H7 (cell line): ENCODE measurements at places on chromosomes 6 and 20. TPM values are rescaled to one million over a fixed set of nuclear protein-coding genes. Genes with fewer than 3 reads are reported as not detected.

GRCh38 chr6:13418844-13419243, 68.6 kb downstream of the GFOD1 start:
- no peak for DNase-seq

DNA sequence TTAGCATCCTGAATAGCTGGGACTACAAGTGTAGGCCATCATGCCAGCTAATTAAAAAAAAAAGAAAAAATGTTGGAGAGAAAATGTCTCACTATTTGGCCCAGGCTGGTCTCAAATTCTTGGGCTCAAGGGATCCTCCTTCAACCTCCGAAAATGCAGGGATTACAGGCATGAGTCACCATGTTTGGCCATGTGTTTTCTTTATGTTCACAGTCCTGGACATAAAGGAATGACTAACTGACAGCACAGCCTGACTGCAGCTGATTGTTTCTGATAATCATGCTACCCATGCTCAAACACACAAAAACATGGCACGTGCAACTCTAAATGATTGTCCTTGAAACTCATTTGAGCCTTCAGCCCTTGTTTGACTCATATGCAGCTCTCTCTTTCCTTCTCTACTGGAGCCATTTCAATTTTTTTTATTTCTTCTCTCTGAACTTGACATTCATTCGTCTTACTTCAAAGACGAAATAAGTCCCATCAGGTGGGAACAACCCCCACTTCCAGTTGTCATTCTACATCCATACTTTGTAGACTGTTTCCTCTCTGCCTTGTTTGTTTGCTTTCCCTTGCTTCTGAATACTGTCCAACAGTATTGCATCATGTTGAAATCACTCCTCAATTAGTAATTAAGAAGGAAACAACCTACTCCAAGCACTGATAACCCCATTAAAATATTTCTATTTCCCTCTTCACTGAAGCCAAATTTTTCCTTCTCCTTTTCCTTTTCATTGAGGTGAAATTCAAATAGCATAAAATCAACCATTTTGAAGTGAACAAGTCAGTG, 413.0 kb downstream of the BMP2 start:
- no peak for DNase-seq

OLIG3 gene
- 0.07 and 0.28 TPM in 2 replicates for total RNA-seq

C20orf144 gene
- 0.11 TPM in 1 of 2 replicates, not detected in the other for total RNA-seq

CLPSL2 gene
- total RNA-seq = 4.2 and 10.8 TPM in 2 replicates

- no peak for DNase-seq
Observed at GRCh38 chr20:34281177-34281576, 22.0 kb downstream of the AHCY start.

MUC21 gene
- not detected in 2 replicates for total RNA-seq

LCA5 gene
- total RNA-seq = 2.3 and 4.7 TPM in 2 replicates

GRCh38 chr20:46699651-46700359, 9.6 kb upstream of the SLC2A10 start:
- no peak for DNase-seq

GRCh38 chr6:11264100-11264499, 31.6 kb upstream of the NEDD9 start:
- DNase-seq = peak; percentile 49

- peak; percentile 91 for DNase-seq
Observed at GRCh38 chr6:28104392-28105244, 19.8 kb upstream of the ZSCAN16 start.

GRCh38 chr6:130494729-130495128, 128.9 kb downstream of the TMEM200A start:
- DNase-seq = no peak

GRCh38 chr6:40587240-40588069, at the start of gene LRFN2:
Gene LRFN2 (minus strand): TSS chr6:40587364.
- peak; percentile 93 for DNase-seq

- peak; percentile 28 for DNase-seq
Observed at GRCh38 chr6:138382498-138383265, 5.0 kb downstream of the SMIM28 start.

TINAG gene
- total RNA-seq = not detected in 2 replicates

IL17F gene
- total RNA-seq = not detected in 2 replicates

- no peak for DNase-seq
Observed at GRCh38 chr6:125829433-125829832, 38.7 kb downstream of the NCOA7 start.

DNA sequence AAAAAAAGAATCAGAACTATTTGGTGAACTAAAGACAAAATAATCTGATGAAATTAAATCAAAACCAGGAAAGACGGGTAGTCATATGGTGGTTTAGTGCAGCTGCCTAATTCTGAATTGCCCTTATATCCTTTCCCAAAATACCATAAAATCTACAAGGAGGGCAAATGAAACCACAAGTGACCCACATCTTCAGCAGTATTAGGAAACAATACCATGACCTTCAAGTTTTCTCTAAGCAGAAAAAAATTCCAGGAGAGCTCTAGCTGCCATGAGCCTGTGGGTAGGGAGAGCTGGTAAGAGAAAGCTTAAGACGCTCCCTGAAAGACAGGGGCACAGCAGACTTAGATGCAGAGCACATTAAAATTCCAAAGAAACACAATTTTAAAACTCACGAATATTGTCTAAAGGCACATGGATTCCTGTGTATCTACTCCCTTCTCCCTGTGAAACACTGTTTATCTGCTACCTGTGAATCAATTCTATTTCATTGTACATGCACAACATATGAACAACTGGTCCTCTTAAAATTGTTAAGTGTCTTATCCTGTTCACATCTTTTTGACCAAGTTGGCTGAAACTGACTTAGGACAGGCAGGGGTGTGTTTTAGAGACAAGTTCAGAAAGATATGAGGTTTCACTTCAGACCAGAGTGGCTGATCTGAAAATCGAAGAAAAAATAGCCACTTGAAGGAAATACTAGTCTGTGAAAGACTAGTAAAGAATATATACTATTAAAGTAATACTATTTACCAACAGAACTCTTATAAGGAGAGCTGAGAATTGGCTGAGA, 153.6 kb upstream of the SHLD1 start:
- no peak for DNase-seq

HLA-DQA1 gene
- total RNA-seq = not detected in 2 replicates

DNA sequence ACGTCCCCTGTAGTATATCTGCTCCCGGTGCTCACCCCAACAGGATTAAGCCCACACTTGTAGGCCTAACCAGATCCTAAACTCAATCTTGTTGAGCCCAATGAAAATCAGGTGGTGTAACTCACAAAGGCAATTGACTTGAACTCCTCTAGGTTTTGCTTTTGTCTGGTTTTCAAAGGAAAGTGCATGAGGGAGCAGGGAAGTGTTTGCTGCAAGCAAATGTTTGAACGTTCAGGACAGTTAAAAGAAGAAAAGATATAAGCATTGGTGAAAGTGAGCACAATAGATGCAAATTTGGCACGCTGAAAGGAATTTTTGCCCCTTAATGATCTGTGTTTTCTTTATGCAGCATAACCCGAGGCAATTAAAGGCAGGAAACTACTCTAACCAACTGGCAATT, 212.6 kb downstream of the PLCB1 start:
- DNase-seq = no peak

DNA sequence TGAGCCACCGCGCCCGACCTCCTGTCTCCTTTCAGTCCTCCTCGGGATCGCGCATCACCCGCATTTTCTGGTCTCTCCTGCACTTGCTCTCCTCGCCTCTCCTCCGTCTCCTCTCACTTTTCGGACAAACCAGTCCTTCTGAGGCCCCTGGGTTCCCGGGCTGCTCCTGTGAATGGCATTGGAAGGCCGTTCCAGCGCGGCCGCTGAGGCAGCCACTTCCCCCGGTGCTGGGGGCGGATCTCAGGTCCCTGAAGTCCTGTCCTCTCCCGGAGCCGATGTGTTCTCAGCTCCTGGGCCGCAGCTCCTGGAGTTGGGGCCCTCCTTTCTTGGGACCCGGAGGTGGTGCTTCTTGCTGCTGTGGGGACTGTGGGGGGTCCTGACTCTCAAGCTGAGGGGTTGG, 803 bp downstream of the MICB start:
- peak; percentile 61 for DNase-seq

SLC13A3 gene
- total RNA-seq = 6.9 and 11.8 TPM in 2 replicates

DNA sequence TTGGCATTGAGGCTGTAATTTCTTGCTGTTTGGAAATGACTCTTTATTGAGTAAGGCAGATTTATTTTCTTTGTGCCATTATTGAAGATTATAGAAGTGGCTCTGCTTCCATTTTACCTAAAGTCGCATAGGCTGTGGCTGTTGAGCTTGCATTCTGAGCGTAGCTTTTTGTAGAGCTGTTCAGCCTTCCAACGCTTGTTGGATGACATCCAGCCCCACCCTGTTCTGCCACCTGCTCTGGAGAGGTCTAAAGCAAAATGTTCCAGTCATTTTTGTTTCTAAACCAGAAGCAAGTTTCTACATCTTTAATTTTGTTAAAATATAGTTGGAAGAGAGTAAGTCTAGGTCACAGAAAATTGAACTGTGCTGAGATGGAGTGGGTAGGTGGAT, 24.4 kb downstream of the UST start:
- DNase-seq = no peak

DNA sequence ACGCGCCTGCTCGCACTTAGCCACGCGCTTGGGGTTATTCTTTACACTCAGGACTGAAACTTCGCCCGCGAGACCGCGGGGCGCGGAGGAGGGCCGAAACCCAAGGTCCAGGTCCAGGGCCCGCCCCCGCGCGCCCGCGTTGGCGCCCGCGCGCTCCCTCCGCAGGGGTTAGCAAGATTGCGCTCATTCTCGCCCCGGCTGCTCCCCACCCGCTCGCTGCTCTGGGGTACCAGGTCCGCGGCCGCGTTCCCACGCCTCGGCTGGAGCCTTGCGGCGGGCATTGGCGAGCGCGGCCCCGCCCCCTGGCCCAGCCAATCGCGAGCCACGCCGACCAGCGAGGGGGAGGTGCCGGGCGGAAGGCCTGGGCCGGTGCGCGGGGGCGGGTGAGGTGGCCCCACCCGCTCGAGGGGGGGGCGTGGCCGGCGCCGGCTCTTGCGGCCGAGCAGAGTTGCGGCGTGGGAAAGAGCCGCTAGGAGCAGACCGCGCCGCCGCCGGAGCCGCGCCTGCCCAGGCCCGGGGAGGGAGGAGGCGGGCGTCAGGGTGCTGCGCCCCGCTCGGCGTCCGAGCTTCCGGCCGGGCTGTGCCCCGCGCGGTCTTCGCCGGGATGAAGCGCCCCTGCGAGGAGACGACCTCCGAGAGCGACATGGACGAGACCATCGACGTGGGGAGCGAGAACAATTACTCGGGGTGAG, at the start of gene HEY2:
Gene HEY2, plus strand, starts transcription at position 460 of the 692 bp plus-strand sequence. Its CDS starts 145 bp downstream, at position 605.
- DNase-seq = peak; percentile 97

GRCh38 chr20:1373614-1374013, 19.2 kb downstream of the FKBP1A start:
- DNase-seq = no peak

PPP1R16B gene
- total RNA-seq = 19.8 and 23.6 TPM in 2 replicates

STX7 gene
- total RNA-seq = 19.6 and 22.1 TPM in 2 replicates

DNA sequence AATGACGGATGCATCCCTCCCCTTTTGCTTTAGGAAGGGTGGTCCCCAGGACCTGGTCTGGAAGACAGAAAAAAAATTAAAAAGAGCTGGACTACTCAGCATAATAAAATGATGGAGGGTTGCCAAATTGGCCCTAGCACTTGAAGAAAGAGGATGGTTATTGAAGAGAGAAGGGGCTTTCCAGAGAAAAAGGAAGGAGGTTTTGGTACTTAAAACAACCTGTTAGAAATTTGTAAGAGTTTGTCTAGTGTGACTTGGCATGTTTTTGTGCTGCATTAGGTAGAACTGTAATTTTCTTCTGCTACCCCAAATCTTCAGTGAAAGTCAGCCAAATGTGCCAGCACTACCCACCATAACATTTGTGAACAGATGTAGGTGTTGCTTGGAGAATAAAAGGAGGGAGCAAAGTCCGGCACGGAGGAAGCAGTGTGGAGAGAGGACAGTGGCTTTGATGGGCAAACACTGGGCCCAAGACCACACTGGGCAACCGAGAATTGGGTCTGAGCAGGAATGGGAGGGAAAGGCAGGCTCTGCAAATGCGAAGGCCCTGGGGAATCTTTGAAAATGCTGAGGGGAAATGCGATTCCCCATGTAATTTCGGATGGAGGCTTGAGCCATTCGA, 160.9 kb downstream of the QRSL1 start:
- no peak for DNase-seq

TPX2 gene
- total RNA-seq = 119 and 157 TPM in 2 replicates

DNA sequence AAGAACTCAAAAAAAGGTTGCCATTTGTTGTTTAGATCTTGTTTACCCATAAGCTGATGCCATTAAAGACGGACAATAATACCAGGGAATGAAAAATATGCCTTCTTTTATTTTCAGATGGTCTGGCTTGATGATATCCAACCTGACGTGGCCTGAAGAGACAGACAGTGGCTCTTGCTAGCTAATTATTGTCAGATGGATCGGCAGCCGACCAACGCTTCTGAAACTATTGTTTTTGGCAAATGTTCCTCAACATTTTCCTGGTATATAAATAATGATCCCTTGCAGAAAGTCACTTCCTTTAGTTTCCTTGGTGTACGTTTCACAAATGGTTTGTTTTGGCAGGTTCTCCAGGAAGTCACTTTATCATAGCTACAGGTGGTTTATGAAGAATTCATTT, 290.9 kb upstream of the TSHZ2 start:
- DNase-seq = no peak

DNA sequence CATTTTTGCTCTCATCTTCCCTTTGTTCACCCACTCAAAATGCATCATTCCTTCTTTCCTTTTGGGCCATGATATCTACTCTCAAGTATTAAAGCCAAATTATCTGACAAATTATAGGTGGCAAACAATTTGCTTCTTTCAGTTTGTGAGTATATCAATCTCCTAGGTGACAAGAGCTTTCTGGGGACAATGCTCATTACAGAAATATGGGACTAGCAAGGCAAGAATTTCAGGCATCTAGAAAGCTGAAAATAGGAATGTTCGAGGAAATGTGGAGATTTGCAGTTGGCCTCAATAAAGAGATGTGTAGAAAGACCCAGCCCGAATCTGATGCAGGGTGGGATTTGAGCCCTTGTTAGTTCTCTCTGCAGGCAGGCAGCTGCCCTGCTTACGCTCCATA, 71.8 kb downstream of the ALDH8A1 start:
- DNase-seq = no peak

DNA sequence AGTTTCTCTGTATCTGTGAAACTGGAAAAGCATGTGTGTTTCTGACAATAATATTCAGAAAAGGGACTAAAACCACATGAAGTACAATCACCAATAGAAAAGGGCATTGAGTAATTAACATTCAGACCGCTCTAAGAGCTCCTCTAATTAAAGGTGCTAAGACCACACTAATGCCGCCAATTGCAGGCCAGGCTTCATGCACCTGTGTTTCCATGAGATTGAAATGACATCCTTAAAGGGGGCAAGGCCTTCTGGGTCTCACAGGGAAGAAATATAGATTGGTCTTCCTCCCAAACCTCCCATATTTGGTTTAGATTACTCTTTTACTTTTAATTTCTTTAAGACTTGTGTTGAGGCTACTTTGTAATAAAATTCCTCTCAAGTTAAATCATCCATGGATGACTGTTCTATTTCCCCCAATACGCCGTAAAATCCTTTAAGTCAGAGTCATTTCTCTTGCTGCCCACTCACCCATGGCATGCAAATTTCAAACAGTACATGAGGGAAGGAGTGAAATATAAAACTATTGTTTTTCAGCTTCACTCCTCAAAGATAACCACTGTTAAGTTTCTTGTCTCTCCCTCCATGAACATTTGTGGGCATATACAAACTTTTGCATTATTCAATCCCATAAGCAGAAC, 110.6 kb downstream of the UBE3D start:
- no peak for DNase-seq
